ENCODE measurements at places on chromosomes 12 and 14.

- DNase-seq: no peak
Observed at GRCh38 chr12:85130646-85131045, 94.5 kb downstream of the LRRIQ1 start.

DNA sequence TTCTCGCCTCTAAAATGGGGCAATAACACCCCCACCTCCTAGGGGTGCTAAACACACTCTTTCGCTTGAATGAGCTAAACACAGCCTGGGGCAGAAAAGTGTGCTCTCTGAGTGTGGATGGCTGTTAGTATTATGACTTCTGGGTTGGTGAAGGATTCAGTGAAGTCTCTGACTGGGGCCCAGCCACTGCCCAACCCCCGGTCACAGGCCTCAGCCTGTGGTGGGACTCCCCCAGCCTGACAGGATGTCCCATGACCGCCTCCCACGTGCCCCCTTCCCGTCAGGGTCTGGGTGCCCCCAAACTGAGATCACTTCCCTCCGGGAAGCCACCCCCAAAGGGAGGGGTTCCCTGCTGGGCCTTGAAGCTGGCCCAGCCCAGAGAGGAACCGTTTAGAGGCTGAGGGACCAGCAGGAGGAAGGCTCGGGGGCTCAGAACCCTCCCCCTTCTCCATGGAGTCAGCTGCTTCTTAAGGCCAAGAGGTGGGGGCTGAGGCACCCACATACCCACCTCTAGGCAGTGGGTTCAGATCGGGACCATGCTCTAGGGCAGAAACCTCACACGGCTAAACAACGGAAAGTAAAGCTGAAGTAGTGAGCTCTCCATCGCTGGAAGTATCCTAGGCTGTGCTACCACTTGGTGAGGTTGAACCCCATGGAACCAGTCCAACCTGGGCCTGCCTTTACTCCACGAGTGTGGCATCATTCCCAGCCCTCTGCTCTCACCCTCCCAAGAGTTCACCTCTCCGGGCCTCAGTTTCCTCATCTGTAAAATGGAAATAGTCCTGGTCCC is 13.8 kb downstream of the DTX1 start:
- DNase-seq: no peak

- DNase-seq: no peak
Observed at GRCh38 chr14:75568791-75569190, 9.6 kb upstream of the FLVCR2 start.

DNA sequence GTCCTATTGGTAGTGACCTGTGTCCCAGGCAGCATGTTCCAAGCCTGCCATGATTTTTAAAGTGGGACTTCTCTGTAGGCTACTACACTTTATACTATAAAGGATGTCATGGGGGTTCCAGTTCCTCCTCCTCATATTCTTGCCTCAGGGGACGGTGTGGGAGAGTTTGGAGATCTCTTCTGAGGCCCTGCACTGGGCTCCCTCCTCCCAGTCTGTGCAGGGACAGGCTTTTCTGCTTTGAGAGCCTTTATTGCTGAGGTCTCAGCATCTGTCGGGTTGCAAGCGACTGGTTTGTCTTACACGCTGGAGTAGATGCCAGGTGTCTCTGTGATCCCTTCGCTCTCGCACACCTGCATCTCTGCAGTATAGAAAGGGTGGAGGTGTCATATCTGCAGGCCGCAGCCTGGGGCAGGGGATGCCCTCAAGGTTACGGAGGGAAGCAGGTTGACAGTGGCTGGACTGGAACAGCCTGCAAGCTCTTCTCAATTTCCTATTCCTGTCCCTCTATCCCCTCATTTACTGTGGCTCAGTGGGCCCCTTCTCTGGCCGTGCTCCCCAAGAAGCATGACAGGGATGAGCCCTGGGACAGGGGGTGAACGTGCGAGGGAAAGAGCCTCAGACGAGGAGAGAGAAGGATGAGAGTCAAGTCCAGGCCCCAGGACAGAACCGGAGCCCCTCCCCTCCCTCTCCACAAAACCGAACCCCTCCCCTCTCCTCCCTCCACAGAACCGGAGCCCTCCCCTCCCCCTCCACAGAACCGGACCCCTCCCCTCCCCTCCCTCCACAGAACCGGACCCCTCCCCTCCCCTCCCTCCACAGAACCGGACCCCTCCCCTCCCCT is 51.3 kb downstream of the SLC6A12 start:
- DNase-seq: no peak

DNA sequence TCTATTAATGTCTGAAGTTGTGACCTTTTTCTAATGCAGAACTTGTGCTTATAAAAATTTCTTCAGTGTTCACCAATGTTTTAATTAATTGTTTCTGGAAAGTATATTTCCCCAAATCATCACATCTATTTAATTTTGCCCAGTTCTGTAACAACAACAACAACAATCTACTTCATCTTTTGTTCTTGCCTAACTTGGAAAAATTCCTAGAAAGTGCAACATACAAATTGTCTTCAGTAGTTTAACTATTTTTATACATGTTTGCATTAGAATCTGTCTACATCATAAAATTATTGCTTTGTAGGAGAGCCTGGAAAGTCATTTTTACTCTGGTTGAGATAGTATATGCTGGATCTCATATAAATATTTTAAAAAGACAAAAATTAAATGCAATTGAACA is 38.5 kb downstream of the CCER1 start:
- DNase-seq: no peak

- DNase-seq: no peak
Observed at GRCh38 chr12:53798575-53798974, 46.8 kb upstream of the CISTR start.

- no peak for DNase-seq
Observed at GRCh38 chr12:70052931-70053497, 190.2 kb upstream of the CNOT2 start.

DNA sequence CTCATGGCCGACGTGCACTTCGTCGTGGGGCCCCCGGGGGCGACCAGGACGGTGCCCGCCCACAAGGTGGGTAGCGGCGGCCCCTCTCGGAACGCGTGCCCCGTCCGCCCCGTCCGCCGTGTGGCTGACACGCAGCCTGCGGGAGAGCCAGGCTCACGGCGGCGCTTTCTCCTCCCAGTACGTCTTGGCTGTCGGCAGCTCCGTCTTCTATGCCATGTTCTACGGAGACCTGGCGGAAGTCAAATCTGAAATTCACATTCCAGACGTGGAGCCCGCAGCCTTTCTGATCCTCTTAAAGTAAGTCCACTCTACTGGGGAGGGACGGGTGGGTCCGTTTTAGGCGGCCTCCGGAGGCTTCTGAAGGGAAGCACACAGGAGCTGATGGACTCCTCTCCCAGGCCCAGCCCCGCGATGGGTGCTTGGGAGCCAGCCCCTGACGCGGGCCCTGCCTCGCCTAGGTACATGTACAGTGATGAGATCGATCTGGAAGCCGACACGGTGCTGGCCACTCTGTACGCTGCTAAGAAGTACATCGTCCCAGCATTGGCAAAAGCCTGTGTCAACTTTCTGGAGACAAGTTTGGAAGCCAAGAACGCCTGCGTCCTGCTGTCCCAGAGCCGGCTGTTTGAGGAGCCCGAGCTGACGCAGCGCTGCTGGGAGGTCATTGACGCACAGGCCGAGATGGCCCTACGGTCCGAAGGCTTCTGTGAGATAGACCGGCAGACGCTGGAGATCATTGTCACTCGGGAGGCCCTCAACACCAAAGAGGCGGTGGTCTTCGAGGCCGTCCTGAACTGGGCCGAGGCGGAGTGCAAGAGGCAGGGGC is 1.1 kb downstream of the BTBD6 start:
- no peak for DNase-seq

DNA sequence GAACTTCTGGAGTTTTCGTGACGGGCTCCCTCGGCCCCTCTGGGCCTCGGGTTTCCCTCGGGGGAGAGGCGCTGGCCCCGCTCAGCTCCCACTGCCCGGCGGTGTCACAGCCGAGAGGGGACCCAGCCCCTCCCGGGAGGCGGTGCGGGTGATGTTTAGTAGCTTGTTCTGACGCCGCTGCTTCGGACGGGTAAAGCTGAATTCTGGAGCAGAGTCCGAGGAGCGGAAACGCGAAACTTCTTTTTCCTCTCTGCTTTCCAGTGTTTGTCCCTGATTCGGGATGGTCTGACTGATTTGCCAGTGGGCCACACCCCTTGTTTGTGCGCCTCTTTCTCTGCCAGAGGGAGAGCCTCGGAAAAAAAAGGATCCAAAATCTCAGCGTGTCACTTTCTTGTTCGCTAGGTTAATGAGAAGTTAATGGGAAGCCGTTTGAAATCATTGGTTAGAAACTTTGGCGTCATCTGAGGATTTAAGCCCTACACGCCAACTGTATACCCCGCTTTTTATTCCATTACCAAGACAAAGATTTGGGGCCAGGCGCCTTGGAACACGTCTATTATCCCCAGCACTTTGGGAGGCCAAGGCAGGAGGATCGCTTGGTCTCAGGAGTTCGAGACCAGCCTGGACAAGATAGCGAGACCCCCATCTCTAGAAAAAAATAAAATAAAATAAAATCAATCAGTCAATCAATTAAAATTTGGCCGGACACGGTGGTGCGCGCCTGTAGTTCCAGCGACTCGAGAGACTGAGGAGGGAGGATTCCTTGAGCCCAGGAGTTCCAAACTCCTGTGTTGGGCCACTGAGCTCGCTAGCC is 756 bp downstream of the TULP3 start:
- DNase-seq: peak; percentile 55

GRCh38 chr12:23169012-23169695 is 544.2 kb downstream of the ETNK1 start:
- no peak for DNase-seq

DNA sequence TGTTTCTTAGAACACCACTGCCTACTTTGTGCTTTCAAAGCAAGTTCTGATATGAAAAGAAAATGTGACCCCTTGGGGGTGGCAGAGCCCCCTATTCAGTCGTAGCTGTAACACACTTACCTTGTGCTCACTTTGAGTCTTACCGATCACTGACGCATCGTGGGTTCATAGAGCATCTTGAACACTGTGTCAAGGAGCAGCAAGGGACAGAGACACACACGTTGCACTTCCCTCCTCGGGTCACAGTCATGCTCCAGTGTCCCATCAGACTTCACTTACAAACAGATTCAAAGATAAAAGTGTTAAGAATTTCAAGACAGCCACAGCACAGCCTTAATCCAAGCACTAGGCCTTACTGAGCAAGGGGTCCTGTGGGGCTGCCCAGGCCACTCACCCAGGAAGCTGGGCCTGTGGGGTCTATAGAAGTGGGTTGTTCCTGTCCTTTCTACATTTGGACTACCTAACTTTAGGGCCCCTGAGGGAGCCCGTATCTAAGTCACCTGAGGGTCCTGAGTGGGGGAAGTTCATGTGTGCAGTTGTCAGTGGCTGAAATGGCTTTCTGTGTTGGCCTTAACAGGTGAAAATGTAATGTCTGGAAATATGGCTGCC is 75.4 kb upstream of the BDKRB2 start:
- DNase-seq: no peak

DNA sequence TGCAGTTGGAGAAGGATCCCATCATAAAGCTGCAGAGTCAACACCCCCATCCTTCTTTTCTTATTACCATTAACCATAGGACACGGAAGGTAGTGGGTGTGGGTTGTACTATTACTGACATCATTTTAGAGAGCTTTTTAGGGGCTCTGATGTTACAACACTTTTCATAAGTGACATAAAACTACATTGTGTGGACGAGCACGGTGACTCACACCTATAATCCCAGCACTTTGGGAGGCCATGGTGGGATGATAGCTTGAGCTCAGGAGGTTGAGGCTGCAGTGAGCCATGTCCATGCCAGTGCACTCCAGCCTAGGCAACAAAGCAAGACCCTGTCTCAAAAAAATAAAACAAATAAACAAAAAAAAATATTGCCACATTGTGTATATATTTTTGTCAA is 167.1 kb downstream of the DUSP6 start:
- no peak for DNase-seq

All from NCI-H1105 treated with DMSO at 0.1 percent for 48 hours (cell line).